Astrocyte of the cerebellum (primary cell): ENCODE measurements at places on chromosomes 5 and 9.

DNA sequence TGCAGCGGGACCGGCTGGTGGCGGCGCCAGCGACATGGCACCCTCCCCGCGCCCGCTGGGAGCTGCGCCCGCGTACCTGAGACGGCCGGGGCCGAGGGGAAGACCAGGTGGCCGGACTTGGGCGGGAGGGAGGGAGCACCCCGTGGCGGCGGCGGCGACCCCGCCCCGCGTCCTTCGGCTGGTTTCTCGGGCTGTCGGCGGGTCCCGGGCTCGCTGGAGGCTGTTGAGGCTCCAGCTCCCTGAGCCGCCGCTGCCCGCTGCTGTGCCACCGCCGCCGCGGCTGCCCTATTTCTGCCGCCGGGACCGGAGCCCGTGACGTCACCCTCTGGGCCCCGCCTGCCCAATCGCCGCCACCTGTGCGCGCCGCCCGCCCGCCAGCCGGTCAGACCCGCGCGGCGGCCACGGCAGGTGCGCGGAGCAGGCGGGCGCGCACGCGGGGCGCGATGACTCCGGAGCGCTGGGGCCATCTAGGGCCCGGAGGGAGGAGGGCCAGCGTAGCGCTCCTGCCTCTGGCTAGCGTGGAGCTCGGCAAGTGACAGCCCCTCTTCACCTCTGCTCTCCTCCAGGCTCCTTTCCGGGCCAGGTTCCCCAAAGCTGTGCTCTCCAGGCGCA, at the start of gene FSTL4:
FSTL4 (minus strand) TSS at position 293 of the 612 bp plus-strand sequence.
- DNase-seq = no peak

GRCh38 chr5:72596956-72597355, 89.7 kb upstream of the ZNF366 start:
- no peak for DNase-seq

DNA sequence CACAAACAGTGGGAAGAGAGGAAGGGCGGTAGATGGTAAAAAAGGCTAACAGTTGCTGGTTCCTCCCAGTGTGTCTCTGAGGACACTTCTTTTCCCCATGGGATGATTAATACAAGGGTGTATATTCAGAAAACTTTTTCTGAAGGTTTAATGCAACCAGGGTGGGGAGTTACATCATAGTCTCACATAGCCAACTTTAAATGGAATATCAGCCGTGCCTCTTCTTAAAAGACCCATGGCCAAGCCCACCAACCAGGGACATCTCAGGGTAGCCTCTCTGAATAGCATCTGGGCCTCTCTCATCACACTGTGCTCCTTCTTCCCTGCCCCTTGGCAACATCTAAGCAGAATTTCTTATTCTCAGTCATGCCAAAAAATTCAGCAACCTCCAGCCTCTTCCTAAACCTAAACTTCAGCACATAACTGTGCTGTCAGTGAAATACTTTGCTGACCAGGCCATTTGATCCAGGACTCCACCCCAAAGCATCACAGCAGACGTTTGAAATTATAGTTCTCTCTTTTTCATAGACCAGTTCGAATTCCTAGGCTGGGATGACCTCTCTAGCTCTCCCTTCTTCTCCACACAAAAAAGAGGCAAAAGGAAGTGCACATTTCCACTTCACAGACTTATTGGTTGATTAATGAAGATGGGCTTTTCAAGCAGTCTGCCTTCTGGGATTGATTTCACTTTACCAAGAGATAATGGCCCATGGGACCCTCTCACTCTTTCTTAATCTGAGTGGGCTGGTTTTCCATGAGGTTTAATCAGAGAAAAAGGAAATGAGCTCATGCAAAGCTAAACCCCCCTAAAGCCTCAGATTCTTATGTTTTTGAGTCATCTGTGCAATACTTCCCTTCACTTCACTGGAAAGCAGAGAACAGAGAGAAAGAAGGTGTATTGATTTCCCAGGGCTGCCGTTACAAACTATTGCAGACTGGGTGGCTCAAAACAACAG, 85.1 kb upstream of the RAI14 start:
- no peak for DNase-seq

GRCh38 chr9:108270051-108270450, 585.7 kb downstream of the ACTL7B start:
- DNase-seq = no peak

DNA sequence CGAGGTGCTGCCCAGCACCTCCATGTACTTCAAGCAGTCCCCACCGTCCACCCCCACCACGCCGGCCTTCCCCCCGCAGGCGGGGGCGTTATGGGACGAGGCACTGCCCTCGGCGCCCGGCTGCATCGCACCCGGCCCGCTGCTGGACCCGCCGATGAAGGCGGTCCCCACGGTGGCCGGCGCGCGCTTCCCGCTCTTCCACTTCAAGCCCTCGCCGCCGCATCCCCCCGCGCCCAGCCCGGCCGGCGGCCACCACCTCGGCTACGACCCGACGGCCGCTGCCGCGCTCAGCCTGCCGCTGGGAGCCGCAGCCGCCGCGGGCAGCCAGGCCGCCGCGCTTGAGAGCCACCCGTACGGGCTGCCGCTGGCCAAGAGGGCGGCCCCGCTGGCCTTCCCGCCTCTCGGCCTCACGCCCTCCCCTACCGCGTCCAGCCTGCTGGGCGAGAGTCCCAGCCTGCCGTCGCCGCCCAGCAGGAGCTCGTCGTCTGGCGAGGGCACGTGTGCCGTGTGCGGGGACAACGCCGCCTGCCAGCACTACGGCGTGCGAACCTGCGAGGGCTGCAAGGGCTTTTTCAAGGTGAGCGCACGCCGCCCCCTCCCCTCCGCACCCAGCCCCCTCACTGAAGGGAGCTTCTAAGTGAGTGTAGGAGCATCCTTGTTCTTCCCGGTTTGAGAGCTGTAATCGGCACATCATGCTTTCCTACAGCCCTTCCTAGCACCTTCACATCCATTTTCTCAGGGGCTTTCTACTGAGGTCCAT, 6.9 kb downstream of the NR4A3 start:
- DNase-seq = no peak

DNA sequence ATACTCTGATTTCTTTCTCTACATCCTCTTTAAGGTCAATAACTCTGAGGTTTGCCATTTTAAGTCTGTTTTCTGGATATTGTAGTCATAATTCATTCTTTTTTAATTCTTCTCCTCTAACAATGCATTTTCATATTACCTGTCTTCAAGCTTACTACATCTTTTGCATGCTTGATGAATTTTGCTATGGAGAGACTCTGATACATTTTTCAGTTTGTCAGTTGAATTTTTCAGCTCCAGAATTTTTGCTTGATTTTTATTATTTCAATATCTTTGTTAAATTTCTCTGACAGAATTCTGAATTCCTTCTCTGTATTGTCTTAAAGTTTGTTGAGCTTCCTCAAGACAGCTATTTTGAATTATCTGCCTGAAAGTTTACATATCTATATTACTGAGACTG, 159.8 kb upstream of the ST8SIA4 start:
- no peak for DNase-seq

- no peak for DNase-seq
Observed at GRCh38 chr5:135327429-135328127, 71.5 kb downstream of the MACROH2A1 start.

GRCh38 chr5:139301808-139302499, 8.4 kb downstream of the MATR3 start:
- no peak for DNase-seq

DNA sequence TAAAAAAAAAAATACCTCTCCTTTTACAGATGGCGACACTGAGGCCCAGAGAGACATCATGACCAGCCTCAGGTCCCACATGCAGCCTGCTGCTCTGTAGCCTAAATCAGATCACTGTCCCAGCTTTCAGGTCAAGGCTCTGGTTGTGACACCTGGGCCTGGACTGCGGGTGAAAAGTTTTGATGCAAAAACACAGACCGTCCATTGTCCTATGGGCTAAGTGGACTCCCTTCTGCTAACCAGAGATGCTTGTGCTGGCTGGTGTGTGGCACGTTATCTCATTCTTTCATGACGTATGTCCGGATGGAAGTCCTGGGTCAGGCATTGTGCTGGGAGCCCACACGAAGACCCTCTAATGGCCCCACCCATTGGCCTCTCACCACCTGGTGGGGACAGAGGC, 7.8 kb downstream of the NEK6 start:
- DNase-seq = no peak

DNA sequence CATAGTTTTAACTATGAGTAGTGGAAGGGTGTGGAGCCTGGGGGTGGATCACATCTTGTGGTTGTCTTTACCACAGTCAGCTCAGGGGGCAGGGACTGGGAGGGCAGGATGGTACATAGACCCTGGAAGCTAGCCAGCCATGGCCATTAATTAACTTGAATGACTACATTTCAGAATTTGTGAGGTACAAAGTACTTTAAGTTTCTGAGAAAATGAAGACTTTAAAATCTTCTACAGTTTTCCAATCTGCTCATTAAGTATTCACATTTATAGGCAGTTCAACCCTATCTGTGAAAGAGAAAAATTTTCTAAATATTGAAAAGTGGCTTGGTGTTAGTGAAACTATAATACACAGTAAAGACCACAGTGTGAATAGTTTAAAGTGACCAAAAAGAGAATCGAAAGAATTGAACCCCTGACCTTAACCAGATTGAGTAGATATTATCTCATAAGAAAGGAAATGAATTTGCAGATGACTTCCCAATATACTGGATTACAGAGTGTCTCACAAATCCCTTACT, 234.2 kb upstream of the MEF2C start:
- no peak for DNase-seq

DNA sequence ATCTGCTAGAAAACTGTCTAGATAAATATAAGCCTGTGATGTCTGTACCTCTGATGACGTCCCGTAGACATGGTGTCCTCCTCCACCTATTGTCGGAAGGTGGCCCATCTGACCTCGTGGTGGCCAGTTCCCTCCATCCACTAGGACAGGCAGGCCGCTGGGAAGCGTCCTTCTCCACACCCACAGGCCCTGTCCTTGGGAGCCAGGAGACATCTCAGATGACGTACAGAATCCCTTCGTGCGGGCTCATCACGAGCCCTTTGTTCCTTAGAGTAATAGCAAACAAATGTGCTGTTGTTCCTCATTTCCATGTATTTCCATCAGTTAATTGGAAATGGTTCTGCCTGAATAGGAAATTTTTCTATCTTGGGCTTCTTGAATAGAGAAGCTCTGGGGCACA, 38.3 kb upstream of the TENT4A start:
- no peak for DNase-seq

- DNase-seq = no peak
Observed at GRCh38 chr5:100148239-100148638, 386.9 kb upstream of the FAM174A start.

DNA sequence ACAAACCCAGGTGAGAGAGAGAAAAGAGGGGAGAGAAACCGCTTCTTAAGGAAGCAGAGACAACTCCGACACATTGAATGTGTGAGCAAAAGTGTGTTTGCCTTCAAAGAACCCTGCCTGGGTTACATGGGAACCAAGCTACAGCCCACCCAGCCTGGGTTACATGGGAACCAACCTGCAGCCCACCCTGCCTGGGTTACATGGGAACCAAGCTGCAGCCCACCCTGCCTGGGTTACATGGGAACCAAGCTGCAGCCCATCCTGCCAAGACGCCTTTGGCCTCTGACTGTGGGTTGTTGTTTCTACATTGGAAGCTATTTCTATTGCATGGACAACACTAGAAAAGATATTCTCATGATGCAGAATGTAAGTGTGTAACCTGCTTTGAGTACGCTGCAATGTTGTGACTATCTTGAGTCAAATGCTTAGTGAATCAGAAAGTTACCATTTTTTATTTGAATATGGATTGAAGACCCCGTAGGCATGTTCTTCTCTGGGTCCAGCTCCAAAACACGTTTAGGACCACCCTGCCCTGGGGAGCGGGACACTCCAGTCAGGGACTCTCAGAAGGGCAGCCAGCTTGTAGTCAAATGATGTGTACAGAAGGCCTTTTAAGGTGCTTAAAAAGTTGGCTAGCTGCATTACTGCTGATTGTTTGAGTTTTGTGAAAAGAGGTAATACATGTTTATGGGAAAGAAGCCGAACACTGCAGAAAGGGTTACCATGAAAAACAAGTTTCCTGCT, 39.1 kb upstream of the UNC5A start:
- DNase-seq = no peak

- no peak for DNase-seq
Observed at GRCh38 chr5:116145416-116145815, 60.6 kb downstream of the COMMD10 start.
